ENCODE measurements at places on chromosomes 16 and 17. TPM values are rescaled to one million over a fixed set of nuclear protein-coding genes. Genes with fewer than 3 reads are reported as not detected.

Gene NUBP2
- total RNA-seq = 55.9 TPM

- H3K36me3 ChIP-seq = no peaks in the 10 kb centered on the region
- DNase-seq = no peak
Measured at GRCh38 chr16:21703589-21704174, 39.9 kb downstream of the OTOA start.

DNA sequence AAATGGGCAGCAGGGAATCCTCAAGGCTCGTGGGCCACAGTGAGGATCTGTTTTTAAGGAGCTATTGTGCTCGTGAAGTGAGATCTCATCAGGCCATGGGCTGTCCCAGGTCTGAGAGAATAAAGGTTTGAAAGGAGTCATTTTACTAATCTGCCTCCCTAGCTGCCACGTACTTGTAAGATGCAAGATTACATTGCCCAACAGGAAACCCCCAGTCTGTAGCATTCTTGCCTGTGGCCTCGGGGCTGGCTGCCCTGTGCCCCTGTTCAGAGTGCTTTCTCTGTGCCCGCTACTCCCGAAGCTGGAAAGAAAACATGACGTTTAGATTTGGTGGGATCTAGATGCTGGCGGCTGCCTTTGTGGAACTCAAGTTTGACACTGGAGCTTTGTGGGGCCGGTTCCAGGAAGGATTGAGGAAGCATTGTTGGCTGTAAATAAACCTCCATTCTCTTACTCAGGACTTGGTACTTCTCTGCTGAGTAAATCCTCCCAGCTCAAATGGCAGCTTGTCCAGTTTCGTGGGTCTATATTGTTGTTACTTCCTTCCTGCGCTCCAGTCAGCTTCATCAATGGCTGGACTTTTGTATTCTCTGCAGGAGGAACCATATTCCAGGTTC is 21.2 kb downstream of the SAP30BP start:
- H3K27me3 ChIP-seq = no peaks in the 10 kb centered on the region
- H3K27ac ChIP-seq = no peak overlapping the region
- H3K4me3 ChIP-seq = no peak overlapping the region
- H3K4me1 ChIP-seq = peaks cover 20% of the 10 kb centered on the region
- H3K36me3 ChIP-seq = peaks cover 32% of the 10 kb centered on the region

Gene RNF222
- 0.17 TPM for total RNA-seq
